ENCODE measurements at places on chromosomes 1 and 21.

GRCh38 chr21:42781150-42781970 lies 98.0 kb downstream of the WDR4 start:
- DNase-seq, result peak; percentile 56

DNA sequence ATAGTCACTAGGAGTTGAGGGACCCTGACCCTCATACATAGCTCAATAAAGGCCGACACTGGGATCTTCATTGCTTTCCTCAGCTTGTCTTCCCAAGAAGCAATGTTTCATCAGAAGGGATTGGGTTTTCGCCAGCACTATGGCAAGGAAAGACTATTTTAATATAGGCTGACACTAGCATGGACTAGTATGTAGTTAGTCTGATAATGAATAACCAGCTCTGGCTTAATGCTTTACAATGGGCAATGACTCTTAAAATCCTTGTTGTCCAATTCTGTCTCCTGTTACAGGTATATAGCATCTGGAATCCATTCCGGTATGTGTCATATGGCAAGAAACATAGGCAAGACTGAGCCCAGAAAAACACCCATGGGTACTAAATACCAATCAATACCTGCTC lies 15.3 kb upstream of the SYT2 start:
- no peak for DNase-seq

DNA sequence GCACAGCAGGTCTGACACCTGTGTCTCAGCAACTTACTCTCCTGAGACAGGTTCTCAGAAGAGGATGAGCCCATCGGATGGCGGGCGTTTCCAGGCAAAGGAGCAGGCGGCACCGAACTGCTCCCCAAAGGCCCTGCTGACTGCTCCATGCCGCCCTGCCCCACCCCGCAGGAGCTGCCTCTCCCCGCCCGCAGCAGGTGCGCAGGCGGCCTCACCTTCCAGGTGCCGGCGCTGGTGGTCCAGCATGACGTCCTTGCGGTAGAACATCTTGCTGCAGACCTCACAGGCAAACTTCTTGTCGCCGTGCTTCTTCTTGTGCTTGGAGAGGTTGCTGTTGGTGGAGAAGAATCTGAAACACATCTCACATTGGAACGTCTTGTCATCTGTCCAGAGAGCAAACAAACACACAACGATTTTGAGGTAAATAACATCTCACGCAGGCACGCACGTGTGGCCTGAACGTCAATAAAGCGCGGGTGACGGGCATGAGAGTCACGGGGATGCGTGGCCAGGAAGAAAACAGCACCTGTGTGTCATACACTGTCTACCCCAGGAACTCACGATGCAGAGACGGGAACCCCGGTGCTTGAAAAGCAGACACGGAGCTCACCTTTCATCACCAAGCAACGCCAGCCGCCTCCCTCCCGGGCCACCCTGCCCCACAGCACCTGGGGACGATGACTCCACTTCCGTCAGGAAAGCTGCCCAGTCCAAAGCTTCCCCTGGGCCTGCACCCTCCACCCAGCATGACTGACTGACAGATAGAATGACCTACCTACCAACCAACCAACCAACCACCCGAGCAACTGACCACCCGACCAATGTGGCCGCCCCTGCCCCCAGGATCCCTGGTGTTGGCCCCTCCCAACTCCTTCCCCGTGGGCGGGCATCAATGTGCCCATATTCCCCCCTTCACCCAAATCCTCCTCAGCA lies 50.9 kb downstream of the PRDM15 start:
- DNase-seq, result no peak

DNA sequence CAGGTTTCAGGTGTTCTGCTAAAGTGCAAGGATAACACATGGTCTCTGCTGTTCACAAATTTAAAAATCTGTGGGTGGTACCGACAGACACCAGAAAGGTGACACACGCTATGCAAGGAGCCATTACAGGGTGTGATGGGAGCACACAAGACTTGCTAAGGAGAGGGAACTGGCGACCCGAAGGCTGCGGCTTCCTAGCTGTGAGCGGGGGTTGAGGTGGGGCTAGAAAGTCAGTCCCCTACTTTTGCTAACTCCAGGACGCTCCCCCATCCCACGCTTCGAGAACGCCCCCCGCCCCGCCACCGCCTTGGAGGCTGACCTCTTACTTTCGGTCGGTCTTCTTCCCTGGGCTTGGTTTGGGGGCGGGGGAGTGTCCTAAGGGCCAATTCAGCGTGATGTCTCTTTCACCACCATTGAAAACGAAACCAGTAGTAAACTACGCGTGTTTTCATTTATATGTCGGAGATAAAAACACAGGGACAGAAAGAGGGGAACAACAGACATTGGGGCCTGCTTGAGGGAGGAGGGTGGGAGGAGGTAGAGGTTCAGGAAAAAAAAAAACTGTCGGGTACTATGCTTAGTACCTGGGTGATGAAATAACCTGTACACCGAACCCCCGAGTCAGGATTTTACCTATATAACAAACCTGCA lies 1.1 kb downstream of the CKS1B start:
- no peak for DNase-seq

GRCh38 chr1:7256526-7256925 lies 471.3 kb downstream of the CAMTA1 start:
- no peak for DNase-seq

GRCh38 chr1:109111386-109112055 lies 2.4 kb upstream of the ELAPOR1 start:
- DNase-seq, result no peak

DNA sequence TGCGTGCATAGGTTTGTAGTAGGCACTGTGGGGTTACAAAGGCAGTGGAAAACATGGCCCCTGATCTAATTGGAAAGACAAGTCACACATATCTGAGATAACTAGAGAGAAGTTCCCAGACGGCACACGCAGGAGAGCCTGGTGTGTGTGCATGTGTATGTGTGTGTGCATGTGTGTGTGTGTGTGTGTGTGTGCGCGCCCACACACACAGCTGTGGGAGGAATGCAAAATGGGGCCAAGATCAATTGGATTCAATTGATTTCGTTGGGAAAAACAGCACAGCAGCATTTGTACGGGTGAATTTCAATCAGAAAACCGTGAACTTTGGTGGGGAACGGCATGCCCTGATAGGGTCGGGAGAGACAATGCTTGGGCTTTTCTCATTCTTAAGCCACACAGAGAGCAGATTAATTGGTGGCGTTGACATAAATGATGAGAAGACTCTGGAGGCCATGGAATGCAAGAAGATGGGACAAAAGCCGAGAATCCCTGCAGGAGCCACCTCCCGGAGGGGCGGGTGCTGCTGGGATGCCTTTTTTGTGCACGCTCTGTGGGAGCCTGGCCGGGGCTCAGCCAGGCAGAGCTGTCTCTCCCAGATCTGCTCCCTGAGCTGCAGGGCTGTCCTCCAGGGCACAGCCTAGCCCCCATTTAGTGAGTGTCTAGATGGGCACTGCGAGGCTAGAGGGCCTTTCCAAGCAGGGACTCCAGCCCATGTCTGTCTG lies 322.0 kb downstream of the CAMTA1 start:
- DNase-seq, result no peak

- DNase-seq, result no peak
These were observed 144.6 kb downstream of the LRRIQ3 start for GRCh38 chr1:74053407-74053806.

GRCh38 chr1:11147197-11147770 lies 41.9 kb upstream of the ANGPTL7 start:
- no peak for DNase-seq

GRCh38 chr1:241944300-241944699 lies 13.3 kb upstream of the BECN2 start:
- DNase-seq, result no peak

GRCh38 chr1:46284597-46285564 lies 18.5 kb downstream of the LRRC41 start:
- no peak for DNase-seq

GRCh38 chr21:33964706-33965325 lies 49.2 kb upstream of the ATP5PO start:
- no peak for DNase-seq

DNA sequence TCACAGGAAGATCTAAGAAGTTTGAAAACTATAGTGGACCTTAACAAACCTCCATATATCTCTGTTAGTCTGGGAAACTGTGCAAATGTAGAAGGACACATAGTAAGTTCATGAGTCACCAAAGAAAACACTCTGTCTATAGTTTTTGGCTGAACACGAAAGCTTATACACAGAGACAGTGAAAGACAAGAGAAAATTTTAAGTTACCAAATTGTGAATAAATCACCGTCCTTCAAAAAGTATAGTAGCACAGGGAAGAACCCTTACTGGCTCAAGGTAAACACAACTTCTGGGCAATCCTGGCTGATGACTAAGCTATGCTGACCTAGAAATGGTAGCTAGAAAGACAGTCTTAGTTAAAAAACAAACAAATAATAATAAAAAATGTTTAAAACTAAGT lies 1057.9 kb downstream of the AMY1C start:
- no peak for DNase-seq

DNA sequence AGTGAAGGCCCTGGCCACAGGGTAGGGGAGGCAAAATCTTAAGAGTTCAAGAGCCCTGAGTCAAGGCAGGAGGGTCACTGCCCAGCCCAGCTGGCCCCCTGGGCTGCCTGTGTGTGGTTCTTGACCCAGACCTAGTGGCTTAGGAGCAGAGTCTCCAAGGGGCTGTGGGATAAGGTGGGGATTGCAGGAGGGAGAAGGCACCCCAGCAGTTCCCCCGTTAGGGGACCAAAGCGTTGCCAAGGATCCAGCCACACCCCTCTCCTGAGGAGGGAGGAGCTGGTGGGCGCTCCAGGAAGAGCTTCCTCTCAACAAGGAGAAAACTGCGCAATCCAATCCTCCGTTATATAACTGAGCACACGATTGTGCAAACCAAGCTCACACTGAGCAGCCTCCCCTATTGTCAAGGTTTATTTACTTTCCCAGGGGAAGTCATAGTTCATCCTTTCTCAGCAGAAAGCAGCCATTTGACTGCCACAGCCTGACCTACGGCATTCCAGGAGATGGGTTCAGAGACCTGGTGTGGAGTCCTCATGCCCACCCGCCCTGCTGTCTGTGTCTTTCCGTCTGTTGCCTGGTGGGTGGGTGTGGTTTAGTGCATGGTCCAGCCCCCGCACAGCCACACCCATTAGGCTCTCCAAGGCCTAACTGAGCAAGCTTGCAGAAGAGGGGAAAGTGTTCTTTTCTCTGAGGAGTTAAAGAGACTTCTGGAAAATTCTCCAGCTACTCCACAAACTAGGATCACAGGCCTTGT lies 3.5 kb downstream of the EPHX1 start:
- peak; percentile 28 for DNase-seq

GRCh38 chr1:167465018-167465417 lies 53.3 kb downstream of the CD247 start:
- no peak for DNase-seq

- DNase-seq, result peak; percentile 7
These were observed 15.7 kb upstream of the GLIS1 start for GRCh38 chr1:53754484-53755312.

DNA sequence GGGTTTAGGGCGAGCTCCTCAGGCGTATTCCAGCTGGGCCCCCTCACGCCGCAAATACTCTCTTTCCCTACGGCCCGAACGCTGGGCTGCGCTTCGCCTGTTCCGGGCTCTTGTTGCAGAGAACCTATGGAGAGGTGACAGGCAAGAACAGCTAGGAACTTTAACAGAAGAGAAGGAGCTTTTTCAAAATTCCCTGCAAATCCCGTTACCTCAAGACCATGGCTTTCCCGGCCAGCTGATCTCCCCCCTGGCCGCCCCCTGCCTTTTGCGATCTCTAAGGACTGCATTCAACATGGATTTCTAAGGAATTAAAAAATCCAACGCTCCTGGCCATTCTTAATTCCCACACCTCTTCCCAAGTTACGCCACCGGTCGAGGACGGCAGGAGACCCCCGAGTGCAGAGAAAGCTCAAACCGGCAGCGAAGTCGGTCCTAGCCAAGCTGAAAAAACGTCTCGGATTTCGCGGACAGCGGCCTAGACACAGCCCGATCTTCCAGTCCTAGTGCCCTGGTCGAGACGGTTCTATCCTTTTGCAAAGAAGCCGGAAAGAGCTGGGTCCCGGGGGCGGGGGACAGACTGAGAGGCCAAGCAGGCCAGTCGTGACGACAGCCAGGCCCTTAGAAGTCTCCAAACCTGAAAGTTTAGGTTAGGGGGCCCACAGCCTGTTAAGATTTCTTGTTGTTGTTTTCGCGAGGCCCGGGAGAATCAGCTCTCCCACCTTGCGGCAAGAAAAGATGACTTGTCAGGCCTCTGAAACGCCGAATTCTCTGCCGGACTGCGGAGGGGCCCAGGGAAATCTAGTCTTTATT lies 1.1 kb upstream of the TBX15 start:
- DNase-seq, result no peak

DNA sequence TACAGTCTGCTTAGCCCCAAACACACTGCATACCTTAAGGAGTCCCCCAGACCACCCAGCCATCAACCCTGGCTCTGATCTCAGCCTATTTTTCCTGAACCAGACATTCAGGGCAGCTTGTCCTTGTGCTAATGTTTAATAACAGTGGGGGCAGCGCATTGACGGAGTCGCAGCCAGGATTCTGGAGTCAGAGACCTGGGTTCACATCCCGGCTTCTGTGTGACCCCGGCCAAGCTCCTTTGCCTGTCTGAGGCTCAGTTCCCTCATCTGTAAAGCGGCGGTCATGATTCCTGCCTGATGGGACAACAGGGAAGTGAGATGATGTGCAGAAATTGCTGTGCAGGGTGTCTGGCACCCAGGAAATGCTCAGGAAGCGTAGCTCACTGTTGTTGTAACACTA lies 63.1 kb downstream of the MATN1 start:
- no peak for DNase-seq

DNA sequence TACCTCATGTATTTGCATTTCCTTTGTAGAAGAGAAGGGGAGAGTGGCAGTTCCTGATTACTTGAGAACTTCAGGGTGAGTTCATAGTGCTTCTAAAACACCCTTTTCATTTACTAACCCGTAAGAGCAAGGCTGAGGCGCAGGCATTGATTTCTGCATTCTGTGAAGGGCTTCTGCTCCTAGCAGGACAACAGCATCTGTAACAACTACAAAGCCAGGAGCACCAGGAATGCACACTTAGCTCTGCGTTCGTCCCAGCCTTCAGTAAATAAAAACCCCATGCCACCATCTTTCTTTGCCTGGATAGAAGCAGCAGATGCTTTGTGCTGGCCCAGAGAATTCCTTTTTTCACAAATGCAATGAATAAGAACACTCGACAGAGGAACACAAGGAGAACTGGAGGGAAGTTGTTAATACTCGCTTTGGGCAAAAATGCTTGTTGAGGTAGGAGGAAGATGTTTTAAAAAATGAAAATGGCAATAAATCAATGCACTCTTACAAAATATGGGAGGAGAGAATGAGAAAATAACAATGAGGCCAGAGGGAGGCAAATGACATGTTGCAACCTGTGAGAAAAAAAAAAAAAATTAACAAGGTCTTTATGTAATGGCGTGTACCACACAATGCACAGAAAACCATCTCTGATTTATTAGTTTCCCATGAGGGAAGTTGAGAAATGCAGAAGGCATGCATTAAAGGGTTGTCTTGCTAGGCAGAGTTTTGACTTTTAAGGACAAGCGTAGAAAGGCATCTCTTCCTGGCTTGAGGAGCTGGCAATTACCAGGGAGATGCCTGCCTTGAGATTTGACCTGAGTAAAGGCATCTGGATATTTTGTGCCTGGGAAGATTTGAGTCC lies 418.8 kb downstream of the DISC1 start:
- DNase-seq, result no peak

GRCh38 chr1:166884040-166884642 lies 8.1 kb upstream of the TADA1 start:
- DNase-seq, result no peak

GRCh38 chr1:86183810-86184209 lies 27.2 kb upstream of the COL24A1 start:
- DNase-seq, result no peak

GRCh38 chr1:41255978-41256377 lies 13.9 kb upstream of the SCMH1 start:
- DNase-seq, result no peak

- no peak for DNase-seq
These were observed 17.0 kb downstream of the AGT start for GRCh38 chr1:230696722-230697437.

GRCh38 chr1:245962453-245962852 lies 544.6 kb downstream of the SMYD3 start:
- no peak for DNase-seq

All from COR-L47 (cell line).